ENCODE measurements at places on chromosomes 2 and 18.

GRCh38 chr2:167293943-167294775 is 405.9 kb downstream of the XIRP2 start:
- DNase-seq: peak; percentile 48

DNA sequence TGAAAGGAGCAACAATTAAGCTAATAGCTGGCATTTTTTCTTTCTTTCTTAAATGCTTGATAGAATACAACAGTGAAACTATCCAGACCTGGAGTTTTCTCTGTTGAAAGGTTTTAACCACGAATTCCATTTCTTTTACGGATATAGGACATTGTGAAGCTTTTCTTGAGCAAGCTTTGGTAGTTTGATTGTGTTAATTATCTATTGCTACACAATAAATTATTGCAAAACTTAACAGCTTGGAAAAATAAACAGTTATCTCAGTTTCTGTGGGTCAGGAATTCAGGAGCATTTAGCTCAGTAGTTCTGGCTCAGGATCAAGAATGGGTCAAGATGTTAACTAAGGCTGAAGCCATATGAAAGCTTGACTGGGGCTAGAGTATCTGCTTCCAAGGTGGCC is 11.7 kb downstream of the PHOSPHO2 start:
- no peak for DNase-seq

DNA sequence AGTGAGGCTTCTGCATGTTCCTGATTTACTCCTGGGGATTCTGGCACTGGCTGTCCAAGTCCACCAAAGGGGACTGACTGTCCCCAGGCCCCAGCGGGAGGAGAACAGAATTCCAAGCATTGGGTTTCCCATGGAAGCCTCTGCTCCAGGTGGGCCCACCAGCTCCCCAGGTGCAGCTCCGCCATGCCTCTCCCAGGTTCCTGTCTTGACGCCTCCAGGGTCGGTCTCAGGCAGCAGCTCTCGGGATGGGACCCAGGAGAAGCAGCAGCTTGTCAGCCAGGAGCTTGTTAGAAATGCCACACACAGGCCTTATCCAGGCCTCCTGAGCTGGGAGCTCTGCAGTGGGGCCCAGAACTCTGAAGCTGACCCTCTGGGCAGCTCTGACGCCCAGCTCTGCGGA is 47.9 kb downstream of the DCDC2C start:
- DNase-seq: no peak

GRCh38 chr2:59232394-59233165 is 991.5 kb upstream of the FANCL start:
- DNase-seq: no peak

DNA sequence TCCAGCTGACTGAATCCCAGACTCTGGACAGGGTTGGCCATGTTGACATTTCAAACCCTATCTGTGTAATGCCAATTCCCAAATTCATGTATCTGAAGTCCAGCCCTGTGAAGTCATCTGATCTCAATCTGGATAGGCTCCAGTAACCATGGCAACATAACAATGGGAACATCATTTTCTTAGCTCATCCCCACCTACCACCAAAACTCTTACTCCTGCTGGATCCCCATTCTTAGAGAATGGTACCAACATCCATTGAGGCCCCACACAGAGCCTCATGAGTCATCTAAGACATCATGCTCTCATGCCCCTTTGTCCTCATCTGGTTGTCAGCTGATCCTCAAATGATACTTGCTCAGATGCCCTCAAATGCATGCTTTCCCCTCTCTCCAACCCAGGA is 58.9 kb upstream of the TEX51 start:
- DNase-seq: no peak

DNA sequence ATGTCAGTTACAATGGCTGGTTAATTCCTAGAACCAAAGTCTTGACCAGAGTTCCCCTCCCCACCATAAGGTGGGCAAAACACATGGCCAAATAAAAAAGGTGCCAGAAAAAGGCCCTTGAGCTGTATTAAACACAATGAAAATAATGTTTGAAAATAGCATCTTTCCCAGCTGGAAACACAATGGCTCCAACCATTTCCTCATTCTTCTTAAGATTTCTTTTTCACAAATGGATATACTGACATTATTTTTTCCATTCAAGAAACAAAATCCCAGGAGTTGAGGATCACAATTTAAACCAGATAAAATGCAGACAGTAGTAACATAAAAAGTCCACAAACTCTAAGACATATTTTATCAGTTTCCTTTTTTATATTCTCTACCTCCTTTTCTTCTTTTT is 143.8 kb downstream of the EXOC6B start:
- no peak for DNase-seq

DNA sequence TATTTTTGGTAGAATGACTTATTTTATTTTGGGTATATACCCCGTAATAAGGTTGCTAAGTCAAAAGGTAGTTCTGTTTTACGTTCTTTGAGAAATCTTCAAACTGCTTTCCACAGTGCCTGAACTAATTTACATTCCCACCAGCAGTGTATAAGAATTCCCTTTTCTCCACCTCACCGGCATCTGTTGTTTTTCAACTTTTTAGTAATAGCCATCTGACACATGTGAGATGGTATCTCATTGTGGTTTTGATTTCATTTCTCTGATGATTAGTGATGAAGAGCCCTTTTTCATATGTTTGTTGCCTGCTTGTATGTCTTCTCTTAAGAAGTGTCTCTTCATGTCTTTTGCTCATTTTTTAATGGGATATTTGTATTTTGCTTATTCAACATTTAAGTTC is 215.2 kb upstream of the TFPI start:
- DNase-seq: no peak

DNA sequence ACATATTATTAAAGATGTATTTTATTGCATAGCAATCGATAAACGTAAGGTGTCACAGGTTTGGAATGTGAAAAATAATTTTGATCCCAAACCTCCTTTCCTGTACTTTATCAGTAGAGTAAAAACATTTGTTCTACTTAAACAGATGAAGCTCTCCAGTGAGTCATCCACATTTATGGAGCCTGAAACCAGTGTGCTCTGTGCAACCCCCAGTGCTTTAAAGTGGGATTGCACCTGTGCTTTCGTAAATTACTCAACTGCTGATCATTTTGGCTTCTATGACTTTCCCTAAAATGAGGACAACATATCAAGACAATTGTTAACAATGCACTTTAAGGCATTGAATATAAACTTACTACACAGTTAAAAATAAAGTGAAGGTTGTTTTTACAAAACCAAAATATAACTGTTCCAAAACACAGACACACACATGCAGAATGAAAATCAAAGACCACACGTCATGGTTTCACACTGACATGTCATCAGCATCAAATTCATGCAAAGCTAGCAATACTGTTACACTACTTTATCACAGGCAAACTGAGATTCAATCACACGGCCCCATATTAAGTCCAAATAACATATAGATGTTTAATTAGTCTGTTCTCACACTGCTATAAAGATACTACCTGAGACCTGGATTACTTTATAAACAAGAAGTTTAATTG is 9.7 kb downstream of the TMEM18 start:
- DNase-seq: peak; percentile 64

- DNase-seq: no peak
These were observed 20.2 kb upstream of the ACVR2A start for GRCh38 chr2:147824620-147825019.

GRCh38 chr2:193693758-193694157 is 1499.0 kb upstream of the TMEFF2 start:
- DNase-seq: no peak

GRCh38 chr2:233010569-233011267 is 2.3 kb downstream of the NGEF start:
- no peak for DNase-seq

DNA sequence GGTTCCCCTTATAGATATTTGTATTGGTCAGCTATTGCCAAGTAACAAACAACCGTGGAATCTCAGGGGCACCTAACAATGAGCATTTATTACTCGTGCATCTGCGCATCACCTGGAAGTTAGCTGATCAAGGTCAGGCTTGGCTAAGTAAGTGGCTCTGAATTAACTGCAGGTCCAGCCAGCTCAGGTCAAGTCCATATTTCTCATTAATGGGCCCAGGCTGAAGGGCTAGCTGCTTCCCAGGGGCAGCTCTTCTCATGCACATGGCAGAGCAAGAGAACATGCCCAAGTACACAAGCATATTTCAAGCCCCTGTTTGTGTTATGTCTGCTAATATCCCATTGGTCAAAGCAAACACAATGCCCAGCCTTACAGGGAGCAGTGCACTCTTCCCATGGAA is 7.8 kb upstream of the DGUOK start:
- no peak for DNase-seq

DNA sequence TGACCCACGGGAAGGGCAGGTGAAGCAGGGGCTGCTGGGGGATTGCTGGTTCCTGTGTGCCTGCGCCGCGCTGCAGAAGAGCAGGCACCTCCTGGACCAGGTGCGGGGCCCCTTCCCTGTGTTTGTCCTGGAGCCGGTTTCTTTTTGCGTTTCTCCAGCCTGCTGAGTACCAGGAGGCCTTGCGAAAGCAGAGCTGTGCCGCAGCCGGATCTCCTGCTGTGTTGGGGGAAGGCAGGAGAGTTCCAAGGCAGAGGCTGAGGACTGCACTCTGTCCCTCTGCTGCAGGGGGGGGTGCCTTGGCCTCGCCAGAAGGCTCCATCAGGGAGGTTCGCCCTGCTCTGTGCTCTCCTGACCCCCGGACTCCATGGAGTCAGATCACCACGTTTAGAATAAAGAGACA is 2.8 kb downstream of the CAPN10 start:
- no peak for DNase-seq

GRCh38 chr2:168730344-168730743 is 72.1 kb upstream of the NOSTRIN start:
- no peak for DNase-seq
